Activated CD4-positive, alpha-beta T cell treated with anti-CD3 and anti-CD28 coated beads, Interleukin-2, amount 50 U/mL, for 48 hours (primary cell): ENCODE measurements at places on chromosomes 1 and 21.

- DNase-seq, result no peak
These were observed 18.8 kb upstream of the CITED4 start for GRCh38 chr1:40880813-40881549.

- DNase-seq, result no peak
These were observed 25.2 kb downstream of the IL12RB2 start for GRCh38 chr1:67332653-67333529.

- no peak for DNase-seq
These were observed 459.8 kb downstream of the KCNT2 start for GRCh38 chr1:196148367-196148970.

GRCh38 chr21:43686811-43687565 lies 27.6 kb downstream of the RRP1B start:
- DNase-seq, result no peak

GRCh38 chr1:80349218-80349617 lies 1342.7 kb upstream of the ADGRL4 start:
- DNase-seq, result no peak

DNA sequence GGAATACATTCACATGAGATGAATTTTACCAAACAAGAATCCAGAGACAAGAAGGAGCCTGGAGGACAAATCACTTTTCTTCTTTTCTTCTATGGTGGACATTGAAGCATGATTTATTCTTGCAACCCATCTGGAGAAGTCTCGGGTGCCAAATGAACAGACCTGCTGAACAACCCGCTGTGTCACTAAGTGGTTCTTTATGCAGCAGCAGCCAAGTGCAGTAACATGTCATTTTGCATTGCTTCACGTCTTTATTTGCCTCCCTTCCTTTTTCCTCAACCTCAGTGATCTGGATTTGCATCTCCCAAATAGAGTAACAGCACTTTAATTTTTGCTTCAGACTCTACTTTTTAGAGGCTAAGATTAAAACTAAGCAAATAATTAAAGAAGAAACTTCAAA lies 50.0 kb upstream of the TENT5C start:
- no peak for DNase-seq

DNA sequence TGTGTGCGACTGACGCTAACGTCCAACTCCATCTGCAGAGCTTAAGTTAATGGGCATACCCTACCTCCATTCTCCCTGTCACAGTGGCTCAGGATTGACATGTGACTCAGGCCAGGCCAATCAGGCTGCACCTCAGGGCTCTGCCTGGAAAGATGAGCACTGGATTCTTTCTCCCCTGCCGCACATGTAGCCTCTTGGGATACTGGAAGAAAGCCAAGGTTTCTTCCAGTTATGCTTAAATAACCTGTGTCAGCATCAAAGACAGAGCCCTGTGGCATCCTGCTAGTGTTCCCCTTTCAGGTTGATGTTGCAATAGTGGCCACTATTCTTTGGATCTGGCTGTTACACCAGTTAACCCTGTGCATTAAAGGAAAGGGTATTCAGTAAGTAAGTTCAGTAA lies 55.0 kb upstream of the SYT6 start:
- DNase-seq, result no peak

DNA sequence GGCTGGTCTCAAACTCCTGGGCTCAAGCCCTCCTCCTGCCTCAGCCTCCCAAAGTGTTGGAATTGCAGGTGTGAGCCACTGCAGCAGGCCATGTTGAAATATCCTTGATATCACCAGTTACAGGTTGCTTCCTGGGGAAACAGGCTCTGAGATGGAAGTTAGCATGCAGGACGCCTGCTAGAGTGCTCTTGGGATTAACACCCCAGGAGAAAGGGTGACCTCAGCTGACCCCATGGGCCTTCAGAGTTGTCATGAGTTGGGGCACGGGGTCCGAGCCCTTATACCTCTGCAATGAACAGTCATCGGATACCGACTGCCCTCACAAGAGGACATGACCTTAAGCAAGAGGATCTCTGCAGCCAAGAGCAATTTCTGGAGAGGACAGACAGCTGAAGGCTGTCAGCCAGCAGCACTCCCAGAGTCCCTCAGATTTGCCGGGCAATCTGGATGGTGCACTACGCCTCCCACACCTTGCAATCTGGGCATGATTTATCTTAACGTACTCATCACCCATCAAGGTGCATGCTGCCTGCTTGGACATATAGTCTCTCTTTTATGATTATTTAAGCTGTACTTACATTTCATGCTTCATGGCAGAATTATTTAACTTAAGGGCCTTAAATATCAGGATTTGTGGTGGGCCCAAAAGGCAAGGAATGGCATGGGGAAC lies 134.6 kb downstream of the ADSS2 start:
- DNase-seq, result no peak

DNA sequence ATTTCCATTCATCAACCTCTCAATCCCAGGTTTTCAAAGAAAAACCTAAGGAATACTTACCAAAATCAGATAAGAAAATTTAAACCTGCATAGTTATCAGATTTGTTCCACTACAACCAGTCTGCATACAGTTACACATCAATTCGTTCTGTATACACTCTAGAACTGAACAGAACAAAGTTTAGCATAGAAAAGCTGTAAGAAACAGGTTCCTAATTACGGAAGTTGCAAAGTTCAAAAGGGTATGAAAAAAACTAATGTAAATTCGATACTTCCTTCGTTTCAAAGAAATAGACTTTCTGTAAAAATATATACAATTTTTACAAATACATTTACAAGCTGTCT lies 3.1 kb downstream of the MCL1 start:
- no peak for DNase-seq

GRCh38 chr1:199182186-199182843 lies 543.5 kb downstream of the PTPRC start:
- no peak for DNase-seq

DNA sequence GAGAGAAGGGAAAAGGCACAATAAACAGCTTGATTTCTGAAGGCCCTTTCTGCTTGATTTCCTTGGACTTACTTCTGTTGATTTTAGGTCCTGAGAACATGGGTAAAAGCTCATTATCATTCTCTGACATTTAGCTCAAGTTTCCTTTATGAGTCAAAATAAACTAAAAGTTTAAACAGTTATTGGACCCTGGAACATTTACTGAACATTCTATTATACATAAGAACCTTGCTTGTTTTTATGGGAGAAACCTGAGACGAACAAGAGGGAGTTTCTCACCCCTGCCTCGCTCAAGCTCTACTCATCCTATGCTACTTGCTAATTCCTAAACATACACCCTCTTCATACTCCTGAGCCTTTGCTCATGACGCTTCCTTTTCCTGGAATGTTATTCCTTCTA lies 538.3 kb upstream of the PKN2 start:
- no peak for DNase-seq

GRCh38 chr1:59350521-59350920 lies 53.6 kb downstream of the FGGY start:
- DNase-seq, result no peak

DNA sequence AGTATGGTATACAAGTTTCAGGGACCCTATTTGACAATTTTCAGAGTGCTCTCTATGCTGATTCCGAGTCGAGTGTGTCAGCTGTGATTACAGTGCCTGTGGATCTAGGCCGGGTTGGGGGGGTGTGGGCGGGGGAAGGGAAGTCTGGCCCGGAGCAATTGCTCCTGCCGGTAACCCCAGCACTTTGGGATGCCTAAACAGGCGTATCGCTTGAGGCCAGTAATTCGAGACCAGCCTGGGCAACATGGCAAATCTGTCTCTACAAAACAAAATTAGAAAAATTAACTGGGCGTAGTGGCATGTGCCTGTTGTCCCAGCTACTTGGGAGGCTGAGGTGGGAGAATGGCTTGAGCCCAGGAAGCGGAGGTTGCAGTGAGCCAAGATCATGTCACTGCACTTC lies 1.6 kb upstream of the IL10RB start:
- no peak for DNase-seq

GRCh38 chr1:34696230-34696629 lies 58.6 kb upstream of the GJB5 start:
- DNase-seq, result no peak

DNA sequence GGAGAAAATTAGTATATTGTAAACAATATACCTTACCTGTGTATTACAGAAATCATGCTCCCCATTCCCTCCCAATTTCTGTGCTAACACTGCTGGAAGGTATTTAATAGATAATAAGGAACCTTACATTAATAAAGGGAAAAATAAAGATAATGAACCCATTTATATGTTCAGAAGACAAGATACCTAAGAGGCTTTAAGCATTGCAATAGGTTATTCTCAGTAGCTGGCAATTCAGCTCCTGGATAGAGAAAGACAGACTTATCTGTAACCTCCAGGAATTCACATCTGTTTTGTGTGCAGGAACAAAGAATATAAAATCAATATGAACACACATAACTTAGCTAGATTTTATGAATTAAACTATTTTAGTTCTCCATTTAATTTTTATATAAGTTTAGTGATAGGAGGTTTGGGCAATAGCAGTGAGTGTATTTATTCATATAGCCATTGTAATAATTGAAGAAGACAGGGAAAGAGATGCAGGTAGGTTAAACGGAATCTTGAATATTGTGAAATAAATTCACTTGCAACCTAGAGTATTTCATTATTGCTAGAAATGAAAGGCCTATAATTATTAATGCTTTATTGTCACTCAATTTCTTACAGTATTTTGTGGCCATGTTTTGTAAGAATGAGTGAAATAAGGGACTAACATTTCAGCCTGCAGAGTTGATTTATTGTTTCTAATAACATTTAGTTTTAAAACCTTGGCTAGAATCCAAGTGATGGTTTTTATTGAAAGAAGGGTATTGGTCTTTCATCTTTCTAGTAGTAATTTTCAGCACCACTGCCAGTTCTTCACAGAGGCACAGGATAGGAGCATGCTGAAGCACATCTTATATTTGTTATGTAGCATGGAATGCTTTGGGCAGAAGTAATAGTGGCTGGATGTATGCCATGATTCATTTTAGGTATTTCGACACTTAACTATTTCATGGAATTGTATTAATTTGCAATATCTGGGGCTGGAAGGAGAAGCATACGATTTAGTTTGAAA lies 1.5 kb downstream of the XPR1 start:
- DNase-seq, result no peak

- DNase-seq, result peak; percentile 33
These were observed 8.2 kb downstream of the HAPLN2 start for GRCh38 chr1:156627313-156627880.

DNA sequence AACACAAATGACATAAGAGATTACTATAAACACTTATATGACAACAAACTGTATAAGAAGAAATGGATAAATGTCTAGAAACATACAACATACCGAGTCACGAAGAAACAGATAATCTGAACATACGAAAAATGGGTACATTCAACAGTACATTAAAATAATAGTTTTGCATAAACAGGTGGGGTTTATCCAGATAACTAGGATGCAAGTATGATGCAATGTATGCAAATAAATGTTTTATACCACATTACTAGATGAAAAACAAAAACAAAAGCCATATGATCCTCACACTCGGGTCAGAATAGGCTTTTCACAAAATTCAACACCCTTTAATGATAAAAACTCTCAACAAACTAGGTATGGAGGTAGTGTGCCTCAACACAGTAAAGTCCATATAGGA lies 1585.7 kb downstream of the BRINP3 start:
- DNase-seq, result no peak

DNA sequence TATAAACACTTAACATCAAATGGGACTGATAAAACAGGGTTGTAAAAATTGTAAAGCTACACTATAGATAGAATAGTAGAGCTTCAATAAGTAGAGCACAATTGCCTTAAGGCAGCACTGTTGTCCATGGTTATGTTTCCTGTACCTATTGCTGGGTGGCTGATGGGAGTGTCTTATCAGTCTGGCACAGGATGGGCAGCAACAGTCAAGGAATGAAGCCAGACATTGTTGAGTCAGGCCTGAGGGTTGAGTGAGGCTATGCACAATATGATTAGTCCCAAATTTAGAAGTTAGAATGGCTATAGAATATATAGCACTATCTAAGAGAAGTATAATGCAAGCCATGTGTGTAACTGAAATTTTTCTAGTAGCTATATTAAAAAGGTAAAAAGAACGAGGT lies 25.0 kb upstream of the CD1D start:
- no peak for DNase-seq

DNA sequence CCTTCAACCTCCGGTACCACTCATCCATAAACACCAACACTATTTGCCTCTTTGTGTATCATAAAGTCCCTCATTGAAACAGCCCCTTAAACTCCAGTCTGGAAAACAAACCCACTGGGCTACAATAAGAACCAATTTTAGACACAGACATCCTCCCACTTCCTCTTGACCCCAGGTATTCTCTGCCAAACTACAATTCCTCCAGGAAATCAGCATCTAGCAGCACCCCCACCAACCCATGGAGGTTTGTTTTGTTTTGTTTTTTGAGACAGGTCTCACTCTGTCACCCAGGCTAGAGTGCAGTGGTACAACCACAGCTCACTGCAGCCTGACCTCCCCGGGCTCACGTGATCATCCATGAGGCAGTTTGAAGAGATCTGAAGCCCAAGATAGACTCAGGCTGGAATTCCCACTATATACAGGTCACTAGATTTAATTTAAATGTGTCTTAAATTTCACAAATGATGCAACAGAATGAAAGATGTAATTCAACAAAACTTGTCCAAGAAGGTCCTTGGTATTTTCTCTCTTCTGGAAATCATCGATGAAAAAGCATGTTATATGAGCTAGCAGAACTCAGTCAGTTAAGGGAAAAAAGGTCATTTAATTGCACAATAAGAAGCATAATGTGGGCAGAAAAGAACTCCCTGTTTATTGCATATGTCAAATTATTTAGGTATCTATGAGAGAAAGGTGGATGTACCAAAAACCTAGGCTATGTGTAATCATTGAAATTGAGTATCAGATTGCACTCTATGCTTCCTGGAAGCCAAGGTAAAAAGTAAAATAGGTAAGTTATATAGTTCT lies 30.3 kb downstream of the TCP10L start:
- no peak for DNase-seq

GRCh38 chr1:214573386-214574318 lies 22.2 kb upstream of the PTPN14 start:
- DNase-seq, result no peak

- DNase-seq, result no peak
These were observed 279.2 kb downstream of the SDCCAG8 start for GRCh38 chr1:243535014-243535413.

DNA sequence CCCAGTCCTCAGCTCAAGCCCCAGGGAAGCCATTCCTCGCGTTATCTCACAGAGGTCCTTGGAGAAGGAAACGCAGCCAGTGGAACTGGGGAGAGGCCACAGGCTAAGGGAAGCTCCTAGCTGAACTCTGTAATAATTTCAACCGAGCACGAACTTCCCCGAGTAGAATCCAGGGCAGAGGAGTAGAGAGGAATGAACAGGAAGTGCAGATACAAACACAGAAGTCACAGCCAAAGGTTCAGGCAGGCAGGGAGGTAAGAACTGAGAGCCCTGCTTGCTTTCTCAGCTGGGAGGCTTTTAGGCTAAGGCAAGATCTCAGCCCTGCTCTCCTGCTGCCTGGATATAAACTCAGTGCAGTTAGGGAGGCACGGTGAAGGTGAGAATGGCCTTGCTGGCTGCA lies 23.7 kb downstream of the WARS2 start:
- no peak for DNase-seq

- DNase-seq, result peak; percentile 73
These were observed at the start of gene INPP5B for GRCh38 chr1:37946703-37947360. TSS of gene INPP5B (minus strand) at chr1:37947053. CDS start at chr1:37946308, 745 bp downstream.

DNA sequence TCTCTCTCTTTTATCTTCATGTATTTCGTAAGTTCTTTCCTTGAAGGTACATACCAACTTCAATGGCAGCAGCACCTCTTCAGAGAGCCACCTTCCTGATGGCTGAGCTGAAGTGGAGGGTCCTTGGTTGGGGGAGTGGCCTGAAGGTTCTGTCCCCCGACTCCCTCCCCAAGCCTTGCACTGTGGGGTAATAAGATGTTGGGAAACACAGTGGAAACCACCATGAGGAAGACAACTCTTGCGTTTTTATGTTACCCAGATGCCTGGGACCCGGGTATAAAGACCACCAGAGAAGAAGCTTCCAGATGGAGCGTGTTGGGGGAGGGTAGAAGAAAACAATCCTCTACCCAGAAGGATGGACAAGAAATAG lies 794 bp downstream of the KRTAP12-3 start:
- no peak for DNase-seq
